ENCODE measurements at places on chromosomes 5 and 9. TPM values are rescaled to one million over a fixed set of nuclear protein-coding genes. Genes with fewer than 3 reads are reported as not detected.
A peak's percentile ranks its signal among the peaks of the same experiment; 100 is the strongest.

DNA sequence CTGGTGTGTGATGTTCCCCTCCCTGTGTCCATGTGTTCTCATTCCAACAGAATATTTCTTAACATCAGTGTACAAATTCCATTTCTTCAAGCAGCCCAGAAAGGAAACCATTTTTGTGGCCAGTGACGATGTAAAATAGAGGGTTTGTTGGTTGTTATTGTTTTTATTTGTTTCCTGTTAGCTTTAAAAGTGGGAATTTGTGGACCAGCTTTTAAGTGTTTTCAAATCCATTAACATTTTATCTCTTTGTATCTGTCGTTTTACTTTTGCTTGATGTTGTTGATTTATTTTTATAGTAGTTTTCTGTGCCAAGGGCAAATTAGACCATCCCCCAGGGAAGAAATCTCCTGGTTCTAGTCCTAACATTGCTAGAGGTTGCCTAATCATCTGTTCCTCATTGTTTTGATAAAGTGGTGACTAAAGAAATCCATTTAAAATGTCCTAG, 100.0 kb downstream of the GDNF start:
- peak; percentile 36 for DNase-seq

DNA sequence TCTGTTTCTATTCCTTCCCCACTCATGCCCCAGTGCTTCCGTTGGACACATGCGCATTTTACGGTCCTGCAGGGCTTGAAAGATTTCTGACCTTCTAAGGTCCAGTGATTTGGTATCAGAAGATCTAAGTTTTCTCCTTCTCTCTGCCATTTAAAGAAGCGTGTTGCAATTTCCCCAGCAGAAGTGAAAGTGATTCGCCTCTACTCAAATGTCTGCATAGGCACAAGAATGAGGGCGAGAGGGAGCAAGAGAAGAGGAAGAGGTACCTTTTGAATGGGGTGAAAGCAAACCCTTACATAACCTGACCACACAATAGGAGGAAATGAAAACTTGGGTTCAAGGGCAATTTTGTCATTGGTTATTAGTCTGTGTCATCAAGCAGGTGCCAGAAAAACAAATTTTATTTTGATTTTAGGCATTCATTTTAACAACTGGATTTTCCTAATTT, 31.7 kb upstream of the NR3C1 start:
- peak; percentile 14 for DNase-seq

GRCh38 chr5:78591972-78592700, 56.4 kb downstream of the LHFPL2 start:
- DNase-seq, result no peak

- DNase-seq, result no peak
Observed at GRCh38 chr9:114034661-114035062, 43.4 kb downstream of the AMBP start.

- DNase-seq, result no peak
Observed at GRCh38 chr9:127067603-127068220, 54.7 kb downstream of the ANGPTL2 start.

The SPINK5 gene
- total RNA-seq, result 0.22 TPM

The IL9 gene
- total RNA-seq, result not detected

The GDA gene
- total RNA-seq, result not detected
